ENCODE measurements at places on chromosomes 11 and 22.
A peak's percentile ranks its signal among the peaks of the same experiment; 100 is the strongest.

- DNase-seq: no peak
Measured at GRCh38 chr11:111302298-111302697, 4.0 kb downstream of the POU2AF3 start.

DNA sequence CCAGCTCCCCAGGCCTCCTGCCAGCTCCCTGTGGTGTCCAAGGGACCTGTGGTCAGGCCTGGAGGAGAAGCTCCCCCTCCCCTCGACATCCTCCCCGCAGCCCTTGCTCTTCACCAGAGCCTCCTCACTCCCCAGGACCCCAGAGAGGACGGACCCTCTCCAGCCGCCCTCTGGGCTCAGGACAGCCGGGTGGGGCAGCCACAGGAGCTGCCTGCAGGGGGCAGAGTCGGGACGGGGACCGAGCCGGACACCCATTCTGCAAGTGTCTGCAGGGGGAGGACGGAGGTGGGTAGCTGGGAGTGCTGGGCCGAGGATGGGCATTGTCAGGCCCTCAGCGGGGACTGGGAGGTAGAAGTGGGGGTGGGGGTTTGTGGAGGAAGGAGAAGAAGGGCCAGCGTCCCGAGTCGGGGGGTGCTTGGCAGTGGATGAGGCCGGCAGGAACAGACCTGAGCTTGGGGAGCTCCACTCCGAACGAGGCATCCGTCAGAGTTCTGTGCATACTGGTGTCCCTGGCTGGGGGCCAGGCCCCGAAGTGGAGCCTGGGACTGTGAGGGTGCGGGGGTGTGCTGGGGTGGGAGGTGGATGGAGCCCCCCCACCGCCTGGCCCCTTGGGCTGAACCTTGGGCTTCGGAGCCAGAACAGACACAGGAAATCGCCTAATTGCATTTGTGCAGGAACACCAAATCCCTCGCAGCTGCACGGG is 15.2 kb downstream of the PRR33 start:
- DNase-seq: no peak

- no peak for DNase-seq
Measured at GRCh38 chr11:78192223-78192719, 3.6 kb downstream of the USP35 start.

GRCh38 chr22:16609548-16610261 is 17.1 kb upstream of the CCT8L2 start:
- no peak for DNase-seq

DNA sequence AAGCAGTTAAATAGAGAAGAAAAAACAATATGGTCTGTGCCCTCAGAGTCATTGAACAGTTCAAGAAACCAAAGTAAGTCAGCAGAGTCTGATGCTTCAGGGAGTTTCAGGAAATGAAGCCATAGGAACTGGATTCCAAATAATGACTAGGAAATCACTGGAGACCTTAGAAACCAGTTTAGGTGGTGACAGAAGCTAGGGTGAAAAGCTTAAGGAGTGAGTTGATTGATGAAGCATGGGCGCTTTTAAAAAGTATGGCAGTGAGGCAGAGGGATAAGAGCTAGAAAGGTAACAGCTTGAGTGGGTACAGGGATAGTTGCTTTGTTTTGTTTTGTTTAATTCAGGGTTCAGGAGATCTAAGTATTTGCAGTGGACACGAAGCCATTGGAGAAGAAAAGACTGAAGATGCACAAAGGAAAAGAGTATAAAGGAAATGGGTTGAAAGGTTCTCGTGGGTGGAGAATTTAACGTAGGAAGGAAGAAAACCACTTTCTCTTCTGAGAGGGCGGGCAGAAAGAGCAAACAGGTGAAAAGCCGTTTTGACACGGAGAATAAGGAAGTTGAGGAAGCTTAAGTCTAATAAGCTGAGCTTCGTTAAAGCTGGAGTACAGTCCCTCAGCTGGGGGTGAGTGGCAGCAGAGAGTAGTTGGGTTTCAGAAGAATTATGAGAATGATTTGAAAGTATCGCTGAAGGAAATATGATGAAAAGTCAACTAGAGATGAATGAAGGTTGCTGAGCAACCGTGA is 14.8 kb downstream of the SGSM3 start:
- DNase-seq: peak; percentile 59

GRCh38 chr22:19795617-19796008 is 35.0 kb downstream of the TBX1 start:
- no peak for DNase-seq

- peak; percentile 52 for DNase-seq
Measured at GRCh38 chr11:27700351-27701301, at the start of gene BDNF. Gene BDNF (minus strand): TSS chr11:27700455. CDS start chr11:27658564, 41,891 bp downstream.

All from common myeloid progenitor, CD34-positive (primary cell).